WERI-Rb-1 (cell line): ENCODE measurements at places on chromosomes 12 and 14.
A peak's percentile ranks its signal among the peaks of the same experiment; 100 is the strongest.

GRCh38 chr14:54804538-54805041 is 98.0 kb downstream of the GCH1 start:
- no peak for DNase-seq

- DNase-seq, result peak; percentile 90
Observed at GRCh38 chr14:57009585-57010515, 199.6 kb upstream of the OTX2 start.

DNA sequence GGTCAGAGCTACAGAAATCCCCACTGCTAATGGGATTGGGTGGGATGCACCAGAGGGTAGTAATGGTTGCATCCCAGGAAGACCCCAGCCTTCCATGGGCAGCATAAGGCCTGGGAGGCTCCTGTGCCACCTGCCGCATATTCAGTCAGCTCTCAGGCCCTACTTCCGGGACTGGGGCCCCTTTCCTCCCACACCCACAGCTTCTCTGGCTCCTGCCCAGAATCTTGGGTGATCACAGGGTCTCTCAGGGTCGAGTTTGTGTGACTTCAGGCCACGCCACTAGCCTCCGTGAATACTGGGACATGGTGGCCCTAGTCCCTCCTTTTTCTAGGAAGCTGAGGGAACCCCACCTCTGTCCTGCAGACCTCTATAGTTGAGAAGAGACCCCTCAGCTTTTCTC is 66.8 kb upstream of the RIN3 start:
- DNase-seq, result no peak

DNA sequence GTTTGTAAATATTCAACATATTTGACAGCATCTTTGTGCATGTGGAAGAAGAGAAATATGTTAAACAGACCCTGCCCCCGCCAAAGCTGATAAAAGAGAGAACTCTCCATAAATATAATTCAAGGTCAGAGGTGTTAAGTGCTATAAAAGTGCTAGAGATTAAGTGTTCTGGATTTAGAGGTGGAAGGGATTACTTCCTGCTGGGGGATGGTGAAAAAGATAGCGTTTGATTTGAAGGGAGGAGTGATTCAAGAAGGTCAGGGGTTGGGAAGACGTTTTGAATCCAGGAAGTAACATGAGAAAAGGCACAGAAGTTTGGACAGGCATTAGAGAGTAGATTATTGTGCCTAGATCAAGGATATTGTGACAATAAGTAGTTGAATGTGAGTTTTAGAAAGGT is 30.2 kb downstream of the RIC8B start:
- DNase-seq, result no peak

- DNase-seq, result no peak
Observed at GRCh38 chr12:16473610-16474326, 126.3 kb downstream of the MGST1 start.
